M059J (cell line): ENCODE measurements at places on chromosomes 7 and 10. TPM values are rescaled to one million over a fixed set of nuclear protein-coding genes. Genes with fewer than 3 reads are reported as not detected.

The MKI67 gene
- 34.0 and 85.4 TPM in 2 replicates for total RNA-seq

The NEBL gene
- total RNA-seq = 0.05 TPM in 1 of 2 replicates, not detected in the other

The UCMA gene
- not detected in 2 replicates for total RNA-seq

- DNase-seq = no peak
These were observed 304.4 kb downstream of the ZEB1 start for GRCh38 chr10:31623466-31623865.

- peak; percentile 12 for DNase-seq
These were observed 215.5 kb downstream of the GATA3 start for GRCh38 chr10:8269976-8270375.

The PLPP4 gene
- 55.4 and 69.2 TPM in 2 replicates for total RNA-seq
